ENCODE measurements at places on chromosomes 16 and 17. TPM values are rescaled to one million over a fixed set of nuclear protein-coding genes. Genes with fewer than 3 reads are reported as not detected.

DNA sequence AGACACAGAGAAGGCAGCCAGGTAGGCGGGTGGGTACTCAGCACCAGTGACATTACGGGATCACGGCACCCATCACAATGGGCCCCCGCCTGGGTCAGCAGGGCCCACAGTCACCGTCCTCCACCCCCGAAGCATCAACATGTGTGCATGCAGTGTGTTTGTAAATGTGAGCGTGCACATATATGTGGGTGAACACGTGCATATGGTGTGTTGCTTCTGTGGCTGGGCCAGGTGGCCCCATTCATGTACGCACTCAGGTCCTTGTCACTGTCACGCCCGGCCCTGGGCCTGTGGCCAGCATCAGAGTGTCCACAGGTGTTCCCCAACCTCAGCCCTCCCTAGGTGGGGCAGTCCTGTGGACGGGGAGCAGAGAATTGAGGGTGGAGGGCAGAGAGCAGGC, 37.1 kb downstream of the TNFRSF13B start:
- no peak overlapping the region for H3K27ac ChIP-seq
- no peak overlapping the region for H3K4me3 ChIP-seq
- H3K27me3 ChIP-seq = no peaks in the 10 kb centered on the region
- H3K36me3 ChIP-seq = no peaks in the 10 kb centered on the region
- DNase-seq = peak; percentile 5

- peaks cover 22% of the 10 kb centered on the region for H3K36me3 ChIP-seq
- H3K4me3 ChIP-seq = no peak overlapping the region
- DNase-seq = no peak
- no peak overlapping the region for H3K27ac ChIP-seq
Measured at GRCh38 chr17:78204387-78205123, 9.5 kb upstream of the BIRC5 start.

GRCh38 chr16:21097151-21097550, 53.5 kb downstream of the DNAH3 start:
- H3K27me3 ChIP-seq = no peaks in the 10 kb centered on the region
- H3K4me3 ChIP-seq = no peak overlapping the region
- no peak overlapping the region for H3K27ac ChIP-seq
- H3K36me3 ChIP-seq = no peaks in the 10 kb centered on the region

DNA sequence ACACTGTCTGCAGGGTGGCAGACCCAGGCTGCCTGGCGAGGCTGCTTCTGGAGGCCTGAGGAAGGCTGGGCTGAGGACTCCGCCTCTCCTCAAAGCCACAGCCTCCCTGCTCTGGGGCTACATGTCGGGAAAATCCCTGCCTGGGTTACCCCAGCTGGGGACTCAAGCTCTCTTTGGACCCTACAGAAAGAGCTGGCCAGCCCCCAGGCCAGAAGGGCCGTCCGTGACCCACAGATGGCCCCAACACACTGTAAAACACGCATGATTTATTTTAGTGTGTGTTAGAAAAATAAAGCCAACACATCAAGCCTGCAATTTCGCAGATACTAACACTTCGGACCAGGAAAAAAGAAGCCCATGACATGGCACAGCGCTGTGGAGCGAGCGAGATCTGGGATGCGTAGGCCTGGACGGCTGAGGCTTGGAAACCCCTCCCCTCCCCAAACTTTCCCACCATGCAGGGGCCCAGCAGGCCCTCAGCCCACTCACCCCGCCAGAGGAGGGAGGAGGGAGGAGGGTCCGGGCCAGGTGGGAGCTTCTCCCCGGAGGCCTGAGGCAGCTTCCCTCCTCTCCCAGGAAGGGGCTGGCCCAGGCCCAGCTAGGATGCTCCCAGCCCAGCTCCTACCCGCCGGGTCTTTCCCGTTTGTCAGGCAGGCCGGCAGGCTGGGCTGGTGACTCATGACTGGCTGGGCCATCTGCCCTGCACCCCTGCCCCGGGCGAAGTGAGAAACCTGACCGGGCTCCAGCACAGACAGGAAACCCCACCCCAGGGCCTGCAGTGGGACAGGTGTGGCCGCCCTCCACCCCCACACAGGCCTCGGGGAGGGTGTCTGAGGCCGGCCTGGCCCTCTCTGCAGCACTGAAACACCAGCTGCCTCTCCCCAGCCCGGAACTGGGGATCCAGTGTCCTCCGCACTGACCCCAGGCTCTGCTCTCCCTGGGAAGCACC, 34.1 kb upstream of the SLC38A10 start:
- H3K27ac ChIP-seq = peak overlapping the region; percentile 79
- peak; percentile 69 for DNase-seq
- H3K4me1 ChIP-seq = peaks cover 19% of the 10 kb centered on the region
- H3K36me3 ChIP-seq = no peaks in the 10 kb centered on the region
- no peak overlapping the region for H3K4me3 ChIP-seq

The TEX19 gene
- 1.4 TPM for total RNA-seq
